ENCODE measurements at places on chromosomes 2 and 18. TPM values are rescaled to one million over a fixed set of nuclear protein-coding genes. Genes with fewer than 3 reads are reported as not detected.

- no peak for DNase-seq
These were observed 841.0 kb upstream of the PIK3C3 start for GRCh38 chr18:41113885-41114482.

DNA sequence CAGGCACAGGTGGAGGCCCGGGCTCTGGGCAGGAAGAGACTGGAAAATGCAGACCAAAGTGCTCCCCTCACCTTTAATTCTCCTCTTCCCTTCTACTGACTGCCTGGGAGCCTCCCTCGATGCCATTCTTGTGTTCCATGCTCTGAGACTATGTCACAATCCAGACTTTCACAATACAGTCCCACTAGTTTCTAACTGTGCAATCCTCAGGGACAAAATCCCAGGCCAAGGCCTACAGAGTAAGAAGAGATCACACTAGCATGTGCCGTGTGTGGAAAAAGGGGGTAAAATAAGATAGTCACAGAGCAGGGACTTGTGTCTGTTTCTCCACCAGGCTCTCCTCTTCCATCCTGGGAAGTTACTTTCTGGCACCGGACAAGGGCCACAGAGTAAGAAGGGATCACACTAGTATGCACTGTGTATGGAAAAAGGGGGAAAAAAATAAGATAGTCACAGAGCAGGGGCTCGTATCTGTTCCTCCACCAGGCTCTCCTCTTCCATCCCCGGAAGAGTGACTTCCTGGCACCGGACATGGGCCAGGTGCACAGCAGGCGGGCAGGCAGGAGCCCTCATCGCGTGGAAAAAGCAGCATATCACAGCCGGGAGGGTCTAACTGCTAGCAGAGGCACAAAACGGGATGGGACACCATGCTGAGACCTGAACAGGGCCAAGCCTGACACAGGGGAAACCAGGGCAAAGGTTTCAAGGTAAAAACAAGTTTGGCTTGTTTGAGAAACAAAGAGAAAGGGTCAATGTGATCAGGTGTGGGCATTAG is 9.6 kb downstream of the CYB5A start:
- DNase-seq, result no peak

- no peak for DNase-seq
These were observed 144.5 kb downstream of the BCL11A start for GRCh38 chr2:60408811-60409530.

Gene RND3
- total RNA-seq, result 24.9 TPM

DNA sequence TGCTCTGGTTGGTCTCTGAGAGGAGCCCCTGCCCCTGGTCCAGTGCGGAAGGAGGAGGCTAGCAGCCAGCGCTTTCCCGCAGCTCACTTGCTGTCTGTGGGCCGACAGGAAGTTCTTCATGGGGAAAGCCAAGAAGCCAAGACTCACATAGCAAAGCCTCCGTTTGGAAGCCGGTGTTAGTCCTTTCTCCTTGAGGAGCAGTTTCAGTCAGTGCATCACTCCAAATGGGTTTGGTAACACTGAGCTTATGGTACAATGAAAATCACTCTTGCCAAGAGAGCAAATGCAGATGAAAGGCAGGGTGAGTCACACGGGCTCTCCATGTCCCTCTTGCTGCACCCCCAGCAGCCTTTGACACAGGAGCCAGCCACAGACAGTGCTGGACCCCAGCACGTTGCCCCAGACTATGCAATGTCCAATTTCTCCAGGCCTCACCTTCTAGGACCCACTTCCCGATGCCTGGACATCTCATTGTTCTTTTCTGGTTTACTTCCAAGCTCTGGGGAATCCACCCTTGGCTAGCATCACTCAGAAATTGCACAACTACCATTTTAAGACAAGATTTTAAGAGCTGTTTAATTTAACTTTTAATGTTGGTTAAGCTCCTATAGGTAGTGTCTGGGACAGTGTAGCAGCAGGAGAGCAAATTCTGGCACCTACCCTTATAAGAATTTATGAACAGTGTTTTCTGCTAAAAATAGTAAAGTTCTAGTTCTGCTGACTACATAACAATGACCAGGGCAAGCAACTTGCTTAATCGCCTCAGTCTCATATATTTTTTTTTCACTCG is 174.9 kb downstream of the ASB1 start:
- peak; percentile 58 for DNase-seq

Gene FOSL2
- total RNA-seq, result 184 TPM

Gene IL1A
- not detected for total RNA-seq

Gene RAMP1
- 109 TPM for total RNA-seq

- no peak for DNase-seq
These were observed 1.1 kb downstream of the MREG start for GRCh38 chr2:216012133-216012829.

GRCh38 chr2:171407030-171407675 is 26.6 kb downstream of the METTL8 start:
- DNase-seq, result no peak

DNA sequence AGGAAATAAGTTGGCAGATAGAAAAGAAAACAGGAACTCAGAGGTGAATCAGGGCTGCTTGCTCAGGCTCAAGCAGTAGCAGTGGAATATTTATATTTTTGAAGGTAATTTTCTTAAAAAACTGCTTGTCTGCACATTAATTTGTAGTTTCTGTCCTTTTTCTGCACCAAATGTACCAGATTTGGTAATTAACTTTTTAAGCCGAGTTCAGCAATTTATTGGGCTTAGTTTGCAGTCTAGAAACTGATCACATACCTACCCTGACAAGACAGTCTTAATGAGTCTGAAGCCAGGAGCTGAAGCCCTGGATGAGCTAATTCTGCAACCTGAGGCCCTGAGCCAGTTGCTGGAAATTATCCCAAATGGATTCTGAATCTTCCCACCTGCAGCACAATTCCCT is 647.0 kb downstream of the TDRD15 start:
- no peak for DNase-seq

- no peak for DNase-seq
These were observed 128.1 kb downstream of the L3MBTL4 start for GRCh38 chr18:6286585-6286984.

Gene MMADHC
- total RNA-seq, result 82.8 TPM

All from aorta (tissue), 5 donors.